Hematopoietic multipotent progenitor cell treated with erythropoietin and hydrocortisone succinate and interleukin-3 and kit ligand, for 4 days (in vitro differentiated cells): ENCODE measurements at places on chromosomes 6 and 20.

GRCh38 chr6:127185437-127185995 lies 67.0 kb downstream of the RSPO3 start:
- DNase-seq, result no peak

DNA sequence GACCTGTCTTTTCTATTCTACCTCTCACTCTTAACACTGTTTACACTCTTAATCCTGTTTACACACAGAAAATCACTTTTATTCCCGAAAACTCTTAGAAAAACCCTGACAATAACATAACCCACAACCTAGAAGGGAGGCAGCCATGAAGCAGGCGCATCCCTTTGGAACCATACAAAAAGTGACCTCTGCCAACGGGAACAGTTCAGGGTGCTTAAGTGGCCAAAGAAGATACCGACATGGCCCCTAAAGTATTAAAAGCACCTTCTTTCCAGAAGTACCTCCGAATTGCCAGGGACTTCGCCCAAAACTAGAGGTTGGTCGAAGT lies 490 bp downstream of the MMUT start:
- no peak for DNase-seq

GRCh38 chr6:27213544-27214125 lies 33.9 kb upstream of the PRSS16 start:
- DNase-seq, result peak; percentile 72

DNA sequence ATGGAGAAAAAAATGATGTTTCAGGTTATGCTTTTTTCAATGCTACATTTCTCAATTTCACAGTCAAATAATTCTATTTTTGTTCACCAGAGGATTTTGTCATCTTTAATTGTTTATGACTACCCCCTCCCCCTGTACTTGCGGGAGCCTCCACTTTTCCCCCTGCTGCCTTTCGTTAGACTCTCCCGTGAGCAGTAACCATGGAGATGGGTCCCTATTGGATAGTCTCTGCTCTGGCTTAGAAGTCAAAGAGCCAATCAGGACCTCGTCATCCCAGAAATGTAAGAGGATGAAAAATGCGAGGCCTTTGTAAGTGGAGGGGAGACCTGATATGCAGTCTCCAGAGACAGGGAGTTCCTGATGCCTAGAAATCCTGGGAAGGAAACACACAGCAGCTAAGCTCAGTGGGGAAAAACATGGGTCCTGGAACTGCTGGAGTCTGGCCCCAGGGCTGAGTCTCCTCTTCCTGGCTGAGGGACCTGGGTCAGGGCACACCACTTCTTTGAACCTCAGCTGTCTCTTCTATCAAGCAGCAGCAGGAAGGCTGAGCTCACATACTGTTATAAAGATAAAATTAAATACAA lies 298.7 kb downstream of the TSHZ2 start:
- DNase-seq, result no peak

- no peak for DNase-seq
Measured at GRCh38 chr6:81309811-81310210, 442.7 kb downstream of the TENT5A start.

- DNase-seq, result no peak
Measured at GRCh38 chr6:131736003-131736596, 25.3 kb upstream of the CTAGE9 start.

DNA sequence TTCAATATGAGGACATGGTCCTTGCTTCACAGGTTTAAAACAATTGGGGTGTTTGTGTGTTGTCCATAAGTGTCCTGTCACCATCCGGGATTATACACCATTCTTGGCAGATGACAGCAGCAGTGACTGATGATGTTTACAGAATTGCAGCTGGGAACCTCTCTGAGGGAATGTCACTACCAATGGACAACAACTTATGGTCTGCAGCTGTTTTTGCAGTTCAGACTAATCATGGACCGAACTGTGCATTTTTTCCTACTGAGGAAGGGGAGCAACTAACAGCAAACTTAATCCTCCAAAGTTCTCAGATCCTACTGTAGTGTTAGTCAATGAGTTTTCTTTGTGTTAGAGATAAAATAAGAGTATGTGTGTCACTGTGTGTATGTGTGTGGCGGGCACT lies 26.0 kb downstream of the FAM229B start:
- DNase-seq, result no peak

GRCh38 chr20:34824806-34825529 lies 483 bp downstream of the NCOA6 start:
- DNase-seq, result peak; percentile 82

DNA sequence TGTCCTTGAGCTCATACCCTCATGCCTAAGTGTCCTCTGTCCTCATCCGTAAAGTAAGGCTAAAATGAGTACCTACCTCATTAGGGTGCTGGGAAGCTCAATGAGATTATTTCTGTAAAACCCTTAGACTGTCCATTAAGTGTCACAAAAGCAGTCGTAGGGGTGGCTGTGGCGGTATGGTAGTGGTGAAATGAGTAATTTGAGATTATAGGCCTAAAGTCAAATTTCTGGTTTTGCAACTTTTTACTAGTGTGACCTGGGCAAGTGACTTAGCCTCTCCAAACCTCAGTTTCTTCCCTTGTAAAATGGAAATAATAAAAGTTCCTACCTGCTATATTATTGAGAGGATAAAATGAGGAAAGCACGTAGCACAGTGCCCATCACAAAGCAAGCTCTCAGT lies 148.2 kb upstream of the AKAP12 start:
- DNase-seq, result no peak

GRCh38 chr20:19720991-19721390 lies 37.1 kb upstream of the RIN2 start:
- no peak for DNase-seq

- DNase-seq, result no peak
Measured at GRCh38 chr6:44960898-44961297, 367.2 kb upstream of the RUNX2 start.
